ENCODE measurements at places on chromosomes 6 and 20.

GRCh38 chr6:110063594-110064263, 85.6 kb downstream of the GPR6 start:
- DNase-seq: no peak

GRCh38 chr6:156199182-156199581, 578.0 kb upstream of the ARID1B start:
- no peak for DNase-seq

DNA sequence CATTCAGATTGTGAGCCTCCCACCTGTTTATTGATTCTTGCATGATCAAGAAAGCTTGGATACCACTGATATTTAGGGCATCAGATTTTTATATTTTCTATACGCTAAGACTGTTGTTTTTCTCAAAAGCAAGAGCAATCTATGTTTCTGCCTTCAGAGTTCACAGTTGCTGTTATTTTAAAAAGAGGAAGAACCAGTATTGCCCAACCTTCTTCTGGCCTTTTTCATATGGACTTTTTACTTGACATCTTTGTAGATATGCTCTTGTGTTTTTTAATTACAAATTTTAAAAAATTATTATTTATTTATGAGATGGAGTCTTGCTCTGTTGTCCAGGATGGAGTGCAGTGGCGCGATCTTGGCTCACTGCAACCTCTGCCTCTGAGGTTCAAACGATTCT, 28.9 kb downstream of the SLC17A5 start:
- DNase-seq: no peak

DNA sequence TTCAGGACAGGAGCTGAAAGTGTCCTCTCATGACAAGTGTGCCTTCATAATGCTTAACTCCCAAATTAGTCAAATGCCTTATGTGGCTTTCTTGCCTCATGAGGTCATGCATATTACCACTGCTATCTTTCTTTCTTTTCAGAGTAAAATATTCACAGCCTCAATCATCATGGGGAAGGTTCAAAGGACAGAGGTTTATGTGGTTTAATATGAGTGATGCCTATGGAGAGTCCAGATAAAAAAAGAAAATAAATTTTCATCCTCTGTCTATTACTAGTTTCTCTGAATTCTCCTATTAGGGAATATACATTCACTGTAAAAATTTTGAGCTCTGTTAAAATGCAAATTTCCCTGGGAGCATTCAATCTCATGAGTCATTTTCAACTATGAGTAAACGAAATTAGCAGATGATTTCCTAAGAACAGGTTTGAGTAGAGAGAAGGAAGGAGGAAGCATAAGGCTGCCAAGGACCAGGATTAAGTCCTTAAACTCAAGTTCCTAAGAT, 396.9 kb upstream of the ADGRB3 start:
- no peak for DNase-seq

GRCh38 chr6:147418523-147418922, 90.0 kb upstream of the SAMD5 start:
- no peak for DNase-seq

DNA sequence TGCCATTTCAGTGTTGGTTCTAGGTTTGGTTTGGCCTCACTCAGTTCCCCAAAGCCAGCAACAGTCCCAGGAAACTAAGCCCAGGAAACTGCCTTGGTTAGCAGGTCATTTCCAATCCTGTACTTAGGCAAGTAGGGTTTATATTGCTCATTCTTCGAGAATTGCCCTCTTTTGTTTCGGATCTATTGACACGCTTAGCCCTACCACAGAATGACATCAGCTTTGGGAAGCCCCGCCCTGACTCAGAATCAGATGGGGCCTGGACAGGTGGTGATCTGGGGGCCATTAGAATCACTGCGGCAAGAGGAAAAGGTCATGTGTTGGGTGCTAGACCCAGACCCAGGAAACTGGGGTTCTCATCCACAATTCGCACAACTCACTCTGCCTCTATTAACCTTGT, 578.2 kb downstream of the QKI start:
- DNase-seq: no peak

DNA sequence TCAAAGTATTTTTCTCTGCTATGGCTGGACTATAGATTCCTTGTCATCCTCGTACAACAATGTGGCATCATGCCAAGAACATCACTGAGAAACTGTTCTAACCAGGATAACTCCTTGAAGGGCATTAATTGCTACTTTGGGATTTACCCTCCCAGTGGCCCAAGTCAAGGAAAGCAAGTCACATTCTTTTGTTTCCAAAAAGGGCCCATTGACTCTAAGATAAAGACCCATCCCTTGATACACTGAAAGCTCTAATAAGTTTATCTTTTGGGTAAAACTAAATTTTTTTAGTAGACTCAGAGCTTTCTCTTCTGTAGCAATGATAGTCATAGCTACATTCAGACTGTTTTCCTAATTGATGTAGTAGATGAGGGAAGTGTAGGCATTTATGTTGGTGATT, at the start of gene OR2J3:
OR2J3 (plus strand) TSS at position 301 of the 400 bp plus-strand sequence. CDS start 3,833 bp downstream, outside the sequence.
- no peak for DNase-seq

DNA sequence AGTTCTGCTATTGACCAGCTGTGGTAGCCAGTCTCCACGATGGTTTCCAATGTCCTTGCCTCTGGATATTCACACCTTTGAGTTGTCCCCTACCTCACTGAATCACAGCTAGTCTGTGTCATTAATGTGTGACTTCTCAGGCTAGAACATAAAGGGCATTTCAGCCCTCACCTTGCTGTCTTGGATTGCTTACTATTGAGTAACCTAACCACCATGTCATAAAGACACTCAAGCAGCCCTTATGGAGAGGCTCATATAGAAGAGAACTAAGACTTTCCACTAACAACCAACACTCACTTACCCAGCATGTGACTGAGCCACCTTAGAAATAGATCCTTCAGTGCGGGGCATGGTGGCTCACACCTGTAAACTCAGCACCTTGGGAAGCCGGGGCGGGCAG, 19.1 kb upstream of the ABCC10 start:
- DNase-seq: no peak

GRCh38 chr6:90268178-90268577, 28.5 kb downstream of the BACH2 start:
- DNase-seq: no peak

DNA sequence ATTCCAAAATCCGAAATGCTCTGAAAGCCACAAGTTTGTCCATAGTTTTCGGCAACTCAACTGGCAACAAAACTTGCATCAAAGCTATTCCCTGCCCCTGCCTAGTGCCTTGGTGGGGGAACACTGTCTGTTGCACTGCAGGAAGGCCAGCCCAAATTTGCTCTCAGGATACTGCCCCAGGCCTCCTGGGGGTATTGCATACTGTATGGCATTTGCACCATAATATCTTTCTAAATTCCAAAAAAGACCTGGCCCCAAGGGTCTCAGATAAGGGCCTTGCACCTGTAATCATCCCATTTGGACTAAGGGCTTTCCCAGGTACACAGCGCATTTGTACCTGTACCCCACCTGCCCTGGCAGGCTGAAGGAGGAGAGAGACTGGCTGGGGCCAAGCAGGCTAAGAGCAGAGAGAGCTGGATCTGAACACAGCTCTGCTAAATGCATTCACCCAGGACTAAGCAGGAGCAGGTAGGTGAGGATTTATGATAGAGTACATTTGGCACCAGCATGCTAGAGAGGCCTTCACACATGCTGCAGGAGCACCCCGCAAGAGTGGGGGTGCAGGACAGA, 4.0 kb upstream of the GRM4 start:
- no peak for DNase-seq

GRCh38 chr20:22106308-22106938, 401.0 kb downstream of the PAX1 start:
- no peak for DNase-seq

DNA sequence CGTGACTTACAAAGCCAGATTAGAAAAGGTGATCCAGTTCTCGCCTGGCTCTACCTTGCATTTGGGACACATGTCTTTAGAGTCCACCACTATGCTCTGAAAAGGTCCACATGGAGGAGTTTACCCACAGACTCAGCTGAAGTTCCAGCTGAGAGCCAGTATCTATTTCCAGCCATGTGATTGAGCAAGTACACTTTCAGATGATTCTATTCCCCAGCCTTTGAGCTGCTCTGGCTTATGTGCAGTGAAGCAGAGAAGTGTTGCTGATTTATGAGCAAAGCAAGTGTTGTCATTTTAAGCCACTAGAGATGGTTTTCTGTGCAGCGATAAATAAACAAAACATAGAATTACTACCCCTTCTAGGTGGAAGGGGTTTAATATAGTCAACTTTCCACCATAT, 520.8 kb upstream of the RNF217 start:
- DNase-seq: no peak

GRCh38 chr6:170085475-170086401, 205.1 kb downstream of the DLL1 start:
- no peak for DNase-seq

DNA sequence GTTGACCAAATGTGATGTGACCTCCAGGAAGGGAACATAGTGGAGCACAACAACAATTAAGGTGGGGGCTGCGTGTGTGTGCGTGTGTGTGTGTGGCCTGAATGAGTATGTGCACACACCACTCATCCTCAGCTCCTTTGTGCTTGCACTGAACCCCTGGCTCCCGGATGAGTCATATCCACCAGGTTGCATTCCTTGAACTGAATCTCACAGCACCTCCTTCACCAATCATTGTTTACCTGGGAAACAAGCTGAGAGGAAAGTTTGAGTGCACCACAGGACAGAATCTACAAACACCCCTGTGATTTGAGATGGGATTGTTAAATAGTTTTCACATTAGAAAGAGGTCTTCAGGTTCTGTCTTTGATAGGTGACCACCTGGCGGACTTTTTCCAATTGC, 33.7 kb upstream of the GPR6 start:
- no peak for DNase-seq

DNA sequence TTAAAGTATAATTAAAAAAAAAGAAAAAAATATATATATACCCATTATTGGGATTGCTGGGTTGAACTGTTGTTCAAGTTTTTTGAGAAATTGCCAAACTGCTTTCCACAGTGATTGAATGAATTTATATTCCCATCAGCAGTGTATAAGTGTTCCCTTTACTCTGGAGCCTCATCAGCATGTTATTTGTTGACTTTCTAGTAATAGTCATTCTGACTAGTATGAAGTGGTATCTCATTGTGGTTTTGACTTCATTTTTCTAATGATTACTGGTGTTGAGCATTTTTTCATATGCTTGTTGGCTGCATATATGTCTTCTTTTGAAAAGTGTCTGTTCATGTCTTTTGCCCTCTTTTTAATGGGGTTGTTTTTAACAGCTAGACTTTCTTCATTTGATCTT, 1260.8 kb upstream of the GJE1 start:
- DNase-seq: no peak

DNA sequence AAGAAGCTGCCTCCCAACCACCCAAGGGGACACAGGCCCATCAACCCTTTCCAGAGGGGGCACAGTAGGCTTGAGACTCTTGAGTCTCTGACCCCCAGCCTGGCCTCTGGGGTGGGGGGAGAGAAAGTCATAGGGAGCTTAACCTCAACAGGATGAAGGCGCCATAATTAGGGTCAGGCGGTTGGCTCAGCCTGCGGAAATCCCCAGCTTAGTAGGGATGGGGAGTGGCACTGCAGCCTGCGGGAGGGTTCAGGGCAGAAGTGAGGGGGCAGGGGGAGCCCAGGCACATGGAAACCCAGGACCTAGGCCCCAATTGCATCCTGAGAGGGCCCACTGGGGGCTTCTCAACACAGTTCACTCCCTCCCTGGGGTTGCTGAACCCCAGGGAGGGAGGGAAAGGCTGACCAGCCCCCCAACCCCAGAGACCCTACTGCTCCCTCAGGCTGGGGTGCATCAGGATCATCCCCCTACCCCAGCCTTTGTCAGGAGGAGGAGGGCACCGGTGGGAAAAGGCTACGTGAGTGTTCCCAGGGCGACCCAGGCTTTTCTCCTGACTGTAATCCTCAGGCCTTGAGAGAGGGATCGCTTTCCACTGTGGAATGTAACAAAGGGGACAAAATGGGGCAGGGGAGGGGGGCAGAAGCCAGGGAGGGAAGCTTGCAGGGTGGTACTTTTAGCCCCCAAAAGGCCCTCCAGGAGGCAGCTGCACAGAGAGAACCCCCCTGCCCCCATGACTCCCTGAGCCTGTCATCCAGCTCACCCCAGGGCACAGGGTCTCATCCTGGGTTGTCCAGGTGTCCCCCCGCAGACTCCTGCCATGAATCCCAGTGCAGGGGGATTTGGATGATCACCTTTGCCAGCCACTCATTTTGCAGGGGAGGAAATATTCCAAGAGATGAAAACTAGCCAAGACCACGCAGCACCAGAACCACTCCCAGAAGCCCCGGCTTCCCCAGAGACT, 46.4 kb downstream of the MRPL14 start:
- DNase-seq: no peak

DNA sequence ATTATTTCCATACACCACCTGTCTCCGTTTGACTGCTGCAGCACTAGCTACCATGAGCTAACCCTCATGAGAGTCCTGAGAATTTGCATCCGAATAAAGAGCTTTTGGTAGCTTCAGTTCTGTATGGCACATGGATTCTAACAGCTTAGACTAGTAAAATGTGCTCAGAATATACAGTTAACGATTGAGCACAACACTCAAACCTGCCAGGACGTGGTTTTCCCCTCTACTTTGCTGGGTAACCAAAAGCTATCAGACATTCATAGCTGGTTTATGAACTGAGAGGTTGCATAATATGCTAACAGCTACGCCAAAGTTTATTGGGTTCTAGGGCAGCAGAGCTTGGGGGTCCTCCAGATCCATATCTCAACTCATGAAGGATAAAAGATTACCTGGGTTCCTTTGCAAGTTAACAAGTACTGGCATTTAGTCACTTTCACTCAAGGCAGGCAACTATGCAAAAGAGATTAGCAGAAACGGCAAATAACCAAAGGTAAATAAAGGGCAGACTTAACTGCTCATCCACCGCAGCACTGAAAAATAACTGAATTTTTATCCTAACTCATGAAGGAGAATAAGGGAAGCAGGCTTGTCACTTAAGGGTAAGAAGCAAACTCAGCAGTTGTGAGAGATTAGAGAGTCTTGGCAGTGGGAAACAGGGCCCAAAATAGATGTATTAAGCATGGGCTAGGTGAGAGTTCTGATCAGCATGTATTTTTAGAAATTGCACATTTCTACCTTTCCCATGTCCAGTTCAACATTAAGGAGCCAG, 29.4 kb downstream of the NUDT3 start:
- DNase-seq: no peak

GRCh38 chr6:12969966-12970365, 253.4 kb downstream of the PHACTR1 start:
- DNase-seq: no peak

DNA sequence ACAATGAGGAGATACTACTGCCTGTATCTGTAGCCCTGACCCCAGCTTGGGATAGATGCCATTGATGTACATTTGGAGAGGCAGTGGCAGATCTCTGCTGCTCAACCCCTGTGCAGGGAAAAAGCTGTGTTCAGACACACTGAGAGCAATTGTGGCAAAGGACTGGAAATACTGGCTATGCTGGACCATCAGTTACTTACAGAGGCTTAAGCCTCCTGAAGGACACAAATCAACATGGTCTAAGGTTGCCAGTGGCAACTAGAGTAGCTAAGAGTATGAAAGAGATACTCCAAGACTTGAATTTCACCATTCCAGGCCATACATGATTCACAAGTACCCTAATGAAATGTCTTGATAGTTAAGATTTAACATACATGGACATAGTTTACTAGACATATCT, 32.4 kb upstream of the ENPP4 start:
- DNase-seq: no peak

Measured in left ventricle myocardium superior (tissue), 1 donor.